ENCODE measurements at places on chromosomes 16 and 17.

- DNase-seq, result no peak
Measured at GRCh38 chr16:65024767-65025178, 97.1 kb downstream of the CDH11 start.

DNA sequence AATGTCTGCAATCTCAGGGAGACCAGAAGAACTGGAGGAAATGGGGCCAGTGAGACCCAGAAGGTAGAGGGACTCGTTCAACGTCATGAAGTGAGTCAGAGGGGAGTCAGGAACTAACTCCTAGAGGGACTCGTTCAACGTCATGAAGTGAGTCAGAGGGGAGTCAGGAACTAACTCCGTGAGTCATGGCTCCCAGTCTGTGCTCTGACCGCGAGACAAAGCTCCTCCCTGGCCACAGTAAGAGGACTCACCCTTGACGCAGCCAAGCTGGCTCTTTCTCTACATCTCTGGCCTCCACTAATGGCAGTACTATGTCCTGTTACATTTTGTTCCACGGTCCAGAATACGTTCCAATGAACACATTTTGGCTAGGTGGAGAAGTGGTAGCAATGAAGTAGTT is 902.5 kb downstream of the KCNJ2 start:
- no peak for DNase-seq

DNA sequence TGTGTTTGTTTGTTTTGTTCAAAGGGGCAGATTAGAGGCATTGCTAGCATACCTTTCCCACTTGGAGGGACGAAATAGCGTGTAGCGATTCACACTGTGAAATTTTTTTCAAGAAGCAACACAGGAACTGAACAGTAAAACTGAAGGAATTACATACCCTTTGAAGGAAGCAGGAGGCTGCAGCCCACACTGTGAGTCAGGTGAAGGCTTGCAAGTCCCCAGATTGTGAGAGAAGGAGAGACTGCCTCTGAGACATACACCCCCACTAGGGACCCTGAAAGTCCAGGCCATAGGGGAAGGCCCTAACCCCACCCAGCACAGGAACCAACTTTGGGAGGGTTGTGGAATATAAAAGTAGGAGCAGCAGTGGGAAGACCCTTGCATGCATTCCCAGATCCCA is 69.6 kb upstream of the HS3ST3A1 start:
- no peak for DNase-seq

DNA sequence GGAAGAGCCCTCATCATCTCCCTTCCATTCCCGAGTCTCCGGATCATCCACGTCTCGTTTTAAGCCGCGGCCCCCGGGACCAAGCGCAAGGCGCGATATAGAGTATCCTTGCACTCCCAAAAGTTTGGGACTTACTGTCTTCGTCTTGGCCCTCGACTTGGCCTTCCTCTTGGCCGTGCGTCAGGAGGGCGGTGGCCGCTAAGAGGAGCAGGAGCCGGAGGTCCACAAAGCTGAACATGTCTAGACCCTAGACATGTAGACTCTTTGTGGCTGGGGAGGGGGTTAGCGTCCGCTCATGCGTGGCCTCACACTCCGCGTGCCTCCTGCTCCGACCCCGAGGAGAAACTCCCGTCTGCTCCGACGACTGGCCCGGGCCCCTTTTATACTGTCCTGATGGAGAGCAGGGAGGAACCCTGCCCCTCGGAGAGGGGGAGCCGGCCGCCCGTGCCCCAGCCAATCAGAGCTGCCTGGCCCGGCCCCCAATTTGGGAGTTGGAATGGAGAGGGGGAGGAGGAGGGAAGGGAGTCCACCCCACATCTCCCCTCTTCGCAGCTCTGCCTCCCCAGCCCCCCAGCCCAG is at the start of gene COL1A1:
Gene COL1A1 (minus strand): TSS at position 356 of the 579 bp plus-strand sequence. CDS start 118 bp downstream, at position 238.
- DNase-seq, result no peak

- no peak for DNase-seq
Measured at GRCh38 chr16:80936410-80936809, 70.3 kb downstream of the CMC2 start.

DNA sequence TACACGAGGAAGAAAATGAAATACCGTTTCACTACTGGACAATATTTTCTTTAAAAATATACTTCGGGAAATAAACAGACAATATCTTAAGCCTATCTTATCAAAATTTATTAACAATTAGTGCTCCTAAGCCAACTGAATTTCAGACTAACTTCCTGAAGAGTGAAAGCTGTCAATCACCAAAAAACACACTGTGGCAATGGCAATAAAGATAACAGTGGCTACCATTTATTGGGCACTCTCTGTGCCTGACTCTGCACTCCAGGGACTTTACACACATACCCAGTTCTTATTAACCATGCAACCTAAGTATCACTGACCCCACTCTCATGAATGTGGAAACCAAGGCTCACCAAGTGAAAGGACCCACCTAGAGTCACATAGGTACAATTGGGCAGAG is 83.7 kb downstream of the NCOR1 start:
- no peak for DNase-seq

- DNase-seq, result no peak
Measured at GRCh38 chr17:76497979-76498875, 3.0 kb downstream of the RHBDF2 start.

- no peak for DNase-seq
Measured at GRCh38 chr16:65975049-65975708, 391.3 kb upstream of the CDH5 start.

- no peak for DNase-seq
Measured at GRCh38 chr16:86494039-86494564, 16.2 kb upstream of the FOXF1 start.

DNA sequence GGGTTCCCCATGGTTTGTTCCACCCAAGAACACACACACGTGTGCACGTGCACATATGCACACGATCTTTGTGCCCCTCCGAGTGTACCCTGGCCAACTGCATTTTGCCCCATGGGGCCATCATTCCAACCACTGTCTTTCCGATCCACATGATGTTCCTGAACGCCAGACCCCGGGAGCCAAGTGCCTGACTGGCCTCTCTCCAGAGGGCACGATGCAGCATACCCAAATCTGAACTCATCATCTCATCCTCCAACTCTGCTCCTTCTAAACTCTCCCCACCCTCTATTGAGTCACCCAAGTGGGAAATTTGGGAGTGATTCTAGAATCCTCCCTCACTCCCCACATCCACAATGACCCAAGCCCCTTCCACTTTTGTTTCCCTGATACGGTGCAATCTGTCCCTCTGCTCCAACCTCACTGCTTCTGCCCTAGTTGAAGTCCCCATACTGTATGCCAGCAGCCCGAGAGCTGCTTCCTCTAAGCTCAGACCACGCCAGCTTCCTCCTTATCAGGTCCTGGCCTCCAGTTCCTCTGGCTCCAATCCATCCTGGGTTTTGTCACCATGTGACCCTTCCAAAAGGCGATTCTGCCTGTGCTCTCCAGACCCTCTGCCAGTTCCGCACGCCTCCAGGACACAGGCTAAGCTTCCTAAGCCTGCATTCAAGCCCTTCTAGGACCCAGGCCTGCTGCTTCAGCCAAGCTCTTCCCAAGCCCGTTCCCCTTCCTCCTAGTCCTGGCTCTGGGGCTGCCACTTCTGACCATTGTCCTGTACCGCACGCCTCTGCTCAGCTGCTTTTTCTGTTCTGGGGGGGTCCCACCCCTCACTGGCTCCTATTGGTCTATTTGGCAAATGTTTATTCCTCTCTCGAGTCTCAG is 10.1 kb upstream of the TMEM208 start:
- DNase-seq, result no peak

- no peak for DNase-seq
Measured at GRCh38 chr16:28110074-28110473, 46.6 kb upstream of the GSG1L start.

- DNase-seq, result no peak
Measured at GRCh38 chr17:79364315-79365094, 246.3 kb downstream of the RBFOX3 start.

- DNase-seq, result no peak
Measured at GRCh38 chr16:4313563-4314531, 2.0 kb upstream of the GLIS2 start.

DNA sequence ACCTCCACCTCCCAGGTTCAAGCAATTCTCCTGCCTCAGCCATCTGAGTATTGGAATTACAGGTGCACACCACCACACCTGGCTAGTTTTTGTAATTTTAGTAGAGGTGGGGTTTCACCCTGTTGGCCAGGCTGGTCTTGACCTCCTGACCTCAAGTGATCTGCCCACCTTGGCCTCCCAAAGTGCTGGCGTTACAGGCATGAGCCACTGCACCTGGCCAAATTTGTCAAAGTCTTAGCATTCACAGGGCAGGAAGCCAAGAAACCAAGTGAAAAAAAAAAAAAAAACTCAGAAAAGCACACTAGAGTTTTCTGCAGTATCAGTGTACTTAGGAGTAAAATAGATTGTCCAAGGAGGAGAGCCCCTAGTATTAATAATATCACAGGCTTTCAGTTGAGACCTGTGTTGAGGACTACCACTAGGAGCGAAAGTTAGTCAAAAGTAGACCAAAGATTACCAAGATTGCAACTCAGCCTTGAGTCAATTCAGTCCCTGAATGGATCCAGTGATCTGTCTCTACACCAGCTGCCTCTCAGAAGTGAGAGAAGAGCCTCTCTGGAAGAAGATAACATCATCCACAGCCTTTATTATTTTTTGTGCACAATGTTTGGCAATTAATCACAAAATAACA is 159.7 kb downstream of the CEP112 start:
- no peak for DNase-seq

DNA sequence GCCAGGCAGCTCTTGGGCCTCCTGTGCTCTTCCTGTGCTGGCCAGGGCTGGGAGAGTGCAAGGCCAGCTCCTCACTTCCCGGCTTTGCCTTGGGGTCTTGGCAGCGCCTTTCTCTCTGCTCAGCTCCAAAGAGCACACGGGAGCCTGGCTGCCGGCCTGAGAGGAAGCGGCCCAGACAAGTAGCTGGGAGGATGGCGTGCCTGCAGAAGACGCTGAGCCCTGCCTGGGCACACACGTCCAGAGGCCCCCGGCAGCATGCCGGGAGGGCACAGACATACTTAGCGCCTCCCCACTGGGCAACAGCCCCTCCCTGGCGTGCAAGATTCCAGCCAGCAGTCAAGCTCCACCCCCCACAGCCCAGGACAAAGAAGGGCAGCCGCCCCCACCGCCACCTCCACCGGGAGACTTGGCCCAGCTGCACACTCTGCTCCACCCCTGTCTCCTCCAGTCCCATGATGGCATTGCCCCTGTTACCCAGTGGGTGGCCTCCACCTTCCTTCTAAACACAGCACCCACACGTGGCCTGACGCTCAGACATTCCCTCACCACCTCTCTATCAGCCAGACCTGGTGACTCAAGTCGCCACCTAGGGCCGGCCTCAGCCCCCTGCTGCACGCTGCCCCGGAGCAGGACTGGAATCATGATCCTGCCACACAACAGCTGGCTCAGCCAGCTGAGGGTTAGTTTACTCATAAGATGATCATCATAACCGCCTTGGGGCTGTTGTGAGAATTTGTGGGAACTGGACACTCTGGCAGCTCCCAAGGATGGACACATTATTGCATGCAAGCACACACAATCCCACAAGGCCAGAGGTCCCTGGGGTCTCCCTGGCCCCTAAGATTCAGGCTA is 12.4 kb downstream of the SGCA start:
- no peak for DNase-seq

- no peak for DNase-seq
Measured at GRCh38 chr17:37823996-37824395, 79.1 kb upstream of the HNF1B start.

DNA sequence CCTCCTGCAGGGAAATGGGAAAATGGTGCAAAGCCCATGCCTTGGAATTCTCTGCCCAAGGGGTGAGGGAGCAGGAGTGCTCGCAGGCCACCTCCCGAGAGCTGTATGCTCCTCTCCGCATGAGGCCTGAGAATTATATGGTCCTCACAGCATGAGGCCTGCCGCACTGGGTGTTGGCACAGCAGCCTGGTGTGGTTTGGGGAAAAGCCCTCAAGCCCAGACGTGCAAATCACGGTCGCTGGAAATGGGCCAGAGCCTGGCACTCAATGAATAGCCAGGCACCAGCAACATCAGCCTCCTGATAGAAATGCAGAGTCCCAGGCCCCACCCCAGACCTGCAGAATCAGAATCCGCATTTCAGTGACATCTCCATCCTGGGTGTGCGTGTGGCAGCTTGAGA is 156.4 kb upstream of the FOXF1 start:
- DNase-seq, result no peak

DNA sequence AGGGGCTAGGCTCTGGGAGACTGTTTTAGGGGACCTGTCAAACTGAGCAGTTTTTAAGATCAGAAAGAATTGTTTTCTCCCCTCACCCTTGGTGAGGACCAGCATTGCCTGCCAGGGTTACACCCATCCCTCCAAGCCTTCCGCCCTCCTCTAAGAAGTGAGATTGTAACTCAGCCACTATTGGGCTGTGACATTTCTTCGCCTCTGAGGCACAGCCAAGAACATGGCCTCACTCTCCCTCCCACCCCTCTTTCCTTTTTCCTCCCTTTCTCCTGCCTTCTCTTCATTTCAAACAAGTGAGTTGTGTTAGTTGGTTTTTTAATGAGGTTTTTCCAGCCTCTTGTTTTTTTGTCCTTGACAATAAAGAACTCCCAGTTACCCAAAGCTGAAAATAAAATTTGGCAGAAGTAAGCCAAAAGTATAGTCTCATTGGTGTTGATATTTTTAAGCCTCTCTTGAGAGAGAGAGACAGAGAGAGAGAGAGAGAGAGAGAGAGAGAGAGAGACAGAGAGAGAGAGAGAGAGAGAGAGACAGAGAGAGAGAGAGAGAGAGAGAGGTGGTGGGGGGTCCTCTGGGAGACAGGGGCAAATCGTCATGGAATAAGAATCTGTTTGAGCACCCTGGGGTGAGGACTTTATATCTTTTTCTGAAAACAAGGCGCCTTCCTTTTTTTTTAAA is 77.2 kb upstream of the TBX2 start:
- DNase-seq, result no peak

- DNase-seq, result no peak
Measured at GRCh38 chr16:48507886-48508285, 102.1 kb downstream of the N4BP1 start.

DNA sequence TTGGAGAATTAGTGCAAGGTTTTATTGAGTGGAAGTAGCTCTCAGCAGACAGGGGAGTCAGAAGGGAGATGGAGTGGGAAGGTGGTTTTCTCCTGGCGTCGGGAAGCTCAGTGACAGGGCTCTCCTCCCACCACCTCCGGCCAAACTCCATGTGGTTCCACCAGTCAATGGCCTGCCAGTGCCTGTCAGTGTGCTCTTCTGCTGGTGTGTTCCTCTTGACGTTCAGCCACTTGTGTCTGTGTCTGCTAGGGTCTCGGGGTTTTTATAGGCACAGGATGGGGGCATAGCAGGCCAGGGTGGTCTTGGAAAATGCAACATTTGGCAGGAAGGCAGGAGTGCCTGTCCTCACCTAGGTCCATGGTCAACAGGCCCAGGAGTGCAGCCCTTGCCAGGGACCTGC is 506.7 kb upstream of the KIF2B start:
- DNase-seq, result no peak

GRCh38 chr16:46658925-46659324 is 30.1 kb downstream of the VPS35 start:
- DNase-seq, result no peak

- no peak for DNase-seq
Measured at GRCh38 chr17:18300725-18301480, 13.9 kb downstream of the TOP3A start.

DNA sequence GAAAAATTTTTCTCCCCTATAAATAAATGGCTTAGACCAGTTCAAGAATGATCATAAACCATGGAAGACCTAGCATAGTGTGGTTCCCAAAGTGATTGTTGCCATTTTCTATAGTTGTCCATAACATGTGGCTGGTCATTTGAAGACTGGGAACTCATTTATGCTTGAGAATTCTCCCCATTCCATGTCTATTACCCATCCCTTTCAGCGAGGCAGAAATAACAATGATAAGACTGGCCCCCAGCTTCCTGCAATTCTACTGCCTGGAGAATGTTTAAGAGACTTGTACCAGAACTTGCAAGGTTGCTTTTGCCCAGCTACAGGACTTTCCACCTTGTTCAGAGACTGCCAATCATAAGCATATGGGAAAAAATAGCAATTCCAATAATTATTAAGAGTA is 146.5 kb upstream of the CDH11 start:
- DNase-seq, result no peak

Measured in right renal cortex interstitium (tissue), 3 donors.